CD4-positive, alpha-beta T cell treated with Interleukin-10 for 1 hour (primary cell): ENCODE measurements at places on chromosomes 16 and 17.
A peak's percentile ranks its signal among the peaks of the same experiment; 100 is the strongest.

DNA sequence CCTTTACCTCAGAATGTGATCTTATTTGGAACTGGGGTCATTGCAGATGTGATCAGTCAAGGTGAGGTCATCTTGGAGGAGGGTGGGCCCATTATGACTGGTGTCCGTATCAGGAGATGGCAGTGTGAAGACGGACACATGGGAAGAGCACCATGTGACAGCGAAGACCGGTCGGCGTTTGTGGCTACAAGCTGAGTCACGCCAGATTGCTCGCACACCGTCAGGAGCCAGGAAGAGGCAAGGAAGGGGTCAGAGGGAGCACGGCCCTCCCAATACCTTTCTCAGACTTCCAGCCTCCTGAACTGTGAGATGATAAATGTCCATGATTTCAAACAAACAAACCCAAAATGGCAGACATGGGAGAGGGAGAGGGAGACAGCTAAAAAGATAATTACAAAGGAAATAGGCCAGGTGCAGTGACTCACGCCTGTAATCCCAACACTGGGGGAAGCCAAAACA is 13.2 kb downstream of the STARD3 start:
- no peak for DNase-seq

DNA sequence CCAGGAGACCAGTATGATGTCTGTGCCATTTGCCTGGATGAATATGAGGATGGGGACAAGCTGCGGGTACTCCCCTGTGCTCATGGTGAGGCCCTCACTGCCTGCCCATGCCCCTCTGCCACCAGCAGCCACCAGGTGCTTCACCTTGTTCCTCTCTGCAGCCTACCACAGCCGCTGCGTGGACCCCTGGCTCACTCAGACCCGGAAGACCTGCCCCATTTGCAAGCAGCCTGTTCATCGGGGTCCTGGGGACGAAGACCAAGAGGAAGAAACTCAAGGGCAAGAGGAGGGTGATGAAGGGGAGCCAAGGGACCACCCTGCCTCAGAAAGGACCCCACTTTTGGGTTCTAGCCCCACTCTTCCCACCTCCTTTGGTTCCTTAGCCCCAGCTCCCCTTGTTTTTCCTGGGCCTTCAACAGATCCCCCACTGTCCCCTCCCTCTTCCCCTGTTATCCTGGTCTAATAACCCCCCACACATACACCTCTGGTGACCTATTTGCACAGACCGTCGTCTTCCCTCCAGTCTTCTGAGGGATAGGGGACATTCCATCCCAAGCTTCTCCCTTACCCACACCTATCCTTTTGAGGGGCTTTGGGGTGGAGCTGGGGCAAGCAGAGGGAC is 3.7 kb downstream of the PFN1 start:
- DNase-seq = peak; percentile 36

GRCh38 chr16:80576343-80576912 is 35.6 kb downstream of the DYNLRB2 start:
- DNase-seq = no peak

- peak; percentile 42 for DNase-seq
Measured at GRCh38 chr17:76727745-76728456, 1.3 kb downstream of the METTL23 start.

GRCh38 chr16:84548508-84548907 is 44.0 kb upstream of the MEAK7 start:
- DNase-seq = no peak

DNA sequence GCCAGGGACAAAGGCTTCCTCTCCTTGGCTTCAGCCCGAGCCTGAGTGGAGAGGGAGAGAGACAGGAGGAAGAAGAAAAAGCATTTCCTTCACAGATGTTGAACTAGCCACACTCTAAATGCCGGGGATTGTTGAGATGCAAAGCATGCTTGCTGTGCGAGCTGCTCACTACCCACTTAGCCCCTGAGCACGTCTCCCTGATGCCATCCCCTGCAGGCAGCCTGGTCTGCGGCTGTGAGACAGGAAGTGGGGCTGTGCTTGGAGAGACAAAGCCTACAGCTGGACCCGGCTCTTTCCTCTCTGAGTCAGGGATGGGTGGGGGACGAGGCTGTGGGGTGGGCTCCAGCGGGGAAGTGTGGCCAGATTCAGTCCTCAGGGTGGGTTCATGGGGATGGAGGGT is 13.7 kb downstream of the WNT9B start:
- DNase-seq = no peak

DNA sequence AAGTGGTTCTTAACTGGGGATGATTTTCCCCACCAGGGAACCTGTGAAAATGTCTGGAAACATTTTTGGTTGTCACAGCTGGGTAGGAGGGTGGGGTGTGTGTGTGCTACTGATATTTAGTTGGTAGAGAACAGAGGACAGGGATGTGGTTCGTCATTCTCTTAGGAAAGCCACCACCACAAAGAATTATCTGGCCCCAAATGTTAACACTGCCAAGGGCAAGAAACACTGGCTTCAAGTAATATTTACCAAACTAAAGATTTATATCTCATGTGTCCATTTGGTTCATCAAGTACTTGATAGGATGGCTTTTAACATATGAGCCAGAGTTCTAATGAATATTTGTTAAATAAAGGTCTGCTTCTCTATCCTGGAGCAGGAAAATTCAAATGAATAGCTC is 19.5 kb downstream of the MPHOSPH6 start:
- no peak for DNase-seq
